ENCODE measurements at places on chromosomes 7 and 10.
A peak's percentile ranks its signal among the peaks of the same experiment; 100 is the strongest.

GRCh38 chr10:124000792-124001201 lies 92.6 kb downstream of the CHST15 start:
- no peaks in the 10 kb centered on the region for H3K27me3 ChIP-seq
- H3K4me3 ChIP-seq = no peak overlapping the region
- peak; percentile 15 for DNase-seq
- H3K36me3 ChIP-seq = no peaks in the 10 kb centered on the region
- no peak overlapping the region for H3K27ac ChIP-seq

DNA sequence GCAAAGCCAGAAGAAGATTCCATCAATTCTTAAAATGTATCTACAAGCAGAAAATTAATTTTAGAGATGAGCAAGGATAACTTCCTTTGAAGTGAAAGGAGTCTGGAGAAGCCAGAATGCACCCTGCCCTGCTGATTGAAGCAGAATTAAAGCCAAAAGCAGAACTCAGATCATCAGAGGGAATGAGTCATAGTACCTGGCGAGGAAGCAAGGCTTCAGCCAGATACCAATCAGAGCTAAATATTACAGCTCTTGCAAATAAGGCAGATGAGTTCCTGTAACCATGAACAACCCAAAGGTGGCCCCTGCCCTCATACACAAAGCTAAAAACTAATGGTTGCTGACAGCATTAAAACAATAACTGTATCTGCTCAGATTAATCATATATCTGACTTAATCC lies 10.4 kb downstream of the HTR7 start:
- no peaks in the 10 kb centered on the region for H3K36me3 ChIP-seq
- no peak overlapping the region for H3K27ac ChIP-seq
- H3K4me1 ChIP-seq = no peaks in the 10 kb centered on the region
- H3K27me3 ChIP-seq = no peaks in the 10 kb centered on the region

DNA sequence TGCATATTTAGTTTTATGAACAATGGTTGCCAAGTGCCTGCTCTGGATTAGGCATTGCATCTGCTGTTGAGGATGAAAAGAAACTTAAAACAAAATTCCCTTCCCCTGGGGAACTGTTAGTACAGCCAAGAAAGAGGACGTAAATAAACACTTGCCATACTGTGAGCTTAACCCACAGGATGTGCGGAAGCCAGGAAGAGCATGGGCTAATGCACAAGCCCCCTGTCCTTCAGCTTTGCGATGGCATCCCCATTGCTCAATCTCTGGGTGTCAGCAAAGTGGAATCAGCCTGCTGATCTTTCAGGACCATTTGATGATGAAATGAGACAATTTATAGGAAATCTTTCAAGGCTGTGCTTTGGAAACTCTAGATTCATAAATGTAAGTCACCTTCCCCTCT lies 399.9 kb upstream of the IGFBP3 start:
- H3K4me3 ChIP-seq = no peak overlapping the region
- H3K27ac ChIP-seq = no peak overlapping the region
- no peaks in the 10 kb centered on the region for H3K36me3 ChIP-seq
- H3K4me1 ChIP-seq = no peaks in the 10 kb centered on the region
- no peak for DNase-seq

DNA sequence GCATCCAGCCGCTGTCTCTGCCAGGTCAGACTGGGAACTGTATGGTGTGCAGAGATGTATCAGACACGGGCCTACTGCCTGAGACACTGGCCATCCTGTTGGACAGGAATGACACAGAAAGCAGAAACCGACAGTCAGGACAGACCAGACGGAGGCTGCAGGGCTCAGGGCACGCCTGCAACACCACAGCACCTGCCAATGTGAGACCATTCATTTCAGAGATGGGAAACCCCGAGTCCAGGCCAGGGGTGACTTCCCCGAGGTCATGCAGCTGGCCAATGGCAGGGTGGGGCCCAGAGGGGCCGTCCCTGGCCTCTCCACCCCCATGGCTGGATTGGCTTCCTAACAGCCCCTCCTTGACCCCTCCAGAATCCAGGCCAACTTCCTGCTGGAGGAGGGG lies 34.7 kb downstream of the GRID1 start:
- H3K27me3 ChIP-seq = no peaks in the 10 kb centered on the region
- no peak for DNase-seq
- no peak overlapping the region for H3K4me3 ChIP-seq
- H3K36me3 ChIP-seq = no peaks in the 10 kb centered on the region

DNA sequence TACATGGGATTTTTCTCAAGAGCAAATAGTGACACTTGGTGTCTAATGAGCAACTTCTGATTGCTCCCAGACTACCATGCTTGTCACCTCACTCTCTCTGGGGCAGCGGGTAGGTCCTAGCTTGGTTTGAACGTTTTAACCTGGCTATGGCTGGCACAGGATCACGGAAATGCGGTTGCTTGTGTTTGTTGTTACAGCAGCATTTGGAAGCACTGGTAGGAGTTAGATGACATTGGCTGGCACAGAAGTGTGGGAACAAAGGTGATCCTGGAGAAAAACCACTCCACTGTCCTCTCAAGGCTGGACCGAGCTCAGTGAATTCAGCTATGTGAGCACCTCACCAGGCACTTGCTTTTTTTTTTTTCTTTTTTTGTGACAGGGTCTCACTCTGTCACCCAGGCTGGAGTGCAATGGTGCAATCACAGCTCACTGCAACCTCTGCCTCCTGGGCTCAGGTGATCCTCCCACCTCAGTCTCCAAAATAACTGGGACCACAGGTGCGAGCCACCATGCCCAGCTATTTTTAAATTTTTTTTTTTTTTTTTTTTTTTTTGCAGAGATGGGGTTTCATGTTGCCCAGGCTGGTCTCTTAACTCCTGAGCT lies 3.5 kb upstream of the PFKFB3 start:
- H3K27ac ChIP-seq = peak overlapping the region; percentile 57
- no peak overlapping the region for H3K4me3 ChIP-seq
- DNase-seq = no peak
- H3K4me1 ChIP-seq = peaks cover 12% of the 10 kb centered on the region

DNA sequence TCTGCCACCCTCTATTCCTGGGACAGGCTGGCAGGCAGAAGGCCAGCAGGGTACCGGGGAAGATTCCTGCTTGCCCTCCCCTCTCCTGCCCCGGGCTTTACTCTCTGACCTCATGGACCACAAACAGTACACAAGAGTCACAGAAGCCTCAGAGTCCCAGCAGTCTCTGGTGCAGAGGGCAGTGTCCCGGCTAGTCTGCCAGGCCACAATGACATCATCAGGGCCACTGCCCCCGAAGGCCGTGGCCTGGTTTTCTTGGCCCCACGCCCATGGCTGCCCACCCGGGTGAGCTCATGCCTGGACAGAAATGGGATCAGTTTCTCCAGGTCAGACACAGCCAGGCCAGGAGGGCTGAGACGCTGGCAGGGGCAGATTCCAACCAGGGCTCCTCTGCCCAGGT lies 91.9 kb downstream of the MYL10 start:
- H3K36me3 ChIP-seq = no peaks in the 10 kb centered on the region
- no peaks in the 10 kb centered on the region for H3K4me1 ChIP-seq
- no peak overlapping the region for H3K4me3 ChIP-seq
- H3K27ac ChIP-seq = no peak overlapping the region
- peaks cover 8% of the 10 kb centered on the region for H3K27me3 ChIP-seq

DNA sequence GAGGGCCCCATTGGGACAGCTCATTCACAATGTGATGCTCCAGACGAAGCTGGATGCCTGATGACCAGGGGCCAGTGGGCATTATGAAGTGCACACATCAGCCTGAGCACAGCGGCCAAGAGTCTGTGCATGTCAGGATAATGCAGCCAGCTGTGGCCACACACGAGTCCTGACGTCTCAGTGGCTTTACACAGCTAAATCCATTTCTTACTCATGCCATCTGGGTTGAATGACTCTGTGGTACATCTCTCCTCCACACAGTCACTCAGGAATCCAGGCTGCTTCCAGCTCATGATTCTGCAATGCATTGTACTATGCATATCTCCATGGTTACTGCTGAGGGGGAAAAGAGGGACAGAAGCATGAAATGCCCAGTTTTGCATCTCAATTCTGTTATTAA lies 123.6 kb downstream of the PRLHR start:
- no peaks in the 10 kb centered on the region for H3K4me1 ChIP-seq
- H3K27me3 ChIP-seq = no peaks in the 10 kb centered on the region
- no peaks in the 10 kb centered on the region for H3K36me3 ChIP-seq
